ENCODE measurements at places on chromosomes 13 and 19. TPM values are rescaled to one million over a fixed set of nuclear protein-coding genes. Genes with fewer than 3 reads are reported as not detected.

DNA sequence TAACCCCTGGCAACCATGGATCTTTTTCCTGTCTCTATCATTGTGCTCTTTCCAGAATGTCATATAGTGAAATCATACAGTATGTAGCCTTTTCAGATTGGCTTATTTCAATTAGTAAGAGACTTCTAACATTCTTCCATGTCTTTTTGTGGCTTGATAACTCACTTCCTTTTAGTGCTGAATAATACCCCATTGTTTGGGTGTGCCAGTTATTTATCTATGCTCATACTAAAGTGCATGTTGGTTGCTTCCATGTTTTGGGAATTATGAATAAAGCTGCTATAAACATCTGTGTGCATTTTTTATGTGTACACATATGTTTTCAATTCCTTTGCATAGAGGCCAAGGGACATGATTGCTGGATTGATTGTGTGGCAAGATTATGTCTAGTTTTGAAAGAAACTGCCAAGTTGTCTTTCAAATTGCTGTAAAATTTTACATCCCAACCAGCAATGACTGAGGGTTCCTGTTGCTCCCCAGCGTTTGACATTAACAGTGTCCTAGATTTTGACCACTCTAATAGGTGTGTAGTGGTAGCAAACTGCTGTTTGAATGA lies 358.9 kb downstream of the ITGBL1 start:
- DNase-seq, result no peak

Gene SYDE1
- 39.4 TPM for total RNA-seq

DNA sequence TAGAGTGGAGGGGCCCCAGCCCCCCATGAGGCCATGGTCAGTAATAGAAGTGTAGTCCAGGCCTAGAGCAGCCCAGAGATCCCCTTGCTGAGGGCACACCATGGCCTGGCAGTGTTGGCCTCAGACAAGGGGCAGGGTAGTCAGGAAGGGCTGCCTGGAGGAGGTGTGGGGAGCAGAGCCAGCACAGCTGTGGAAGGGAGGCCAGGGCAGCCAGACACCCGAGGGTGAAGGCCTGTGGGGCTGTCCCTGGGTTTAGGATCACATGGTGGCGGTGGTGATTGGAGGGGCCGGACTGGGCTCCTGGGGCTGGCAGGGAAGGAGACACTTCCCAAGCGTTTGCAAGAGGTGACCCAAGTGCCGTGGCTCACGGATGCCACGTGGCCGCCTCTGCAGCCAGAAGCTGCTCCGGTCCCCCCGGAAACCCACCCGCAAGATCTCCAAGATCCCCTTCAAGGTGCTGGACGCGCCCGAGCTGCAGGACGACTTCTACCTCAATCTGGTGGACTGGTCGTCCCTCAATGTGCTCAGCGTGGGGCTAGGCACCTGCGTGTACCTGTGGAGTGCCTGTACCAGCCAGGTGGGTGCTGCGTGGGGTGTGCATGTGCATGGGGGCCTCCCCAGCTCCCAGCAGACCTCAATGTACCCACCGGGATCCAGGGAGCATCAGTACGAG lies 11.6 kb upstream of the TEKTIP1 start:
- DNase-seq, result no peak

DNA sequence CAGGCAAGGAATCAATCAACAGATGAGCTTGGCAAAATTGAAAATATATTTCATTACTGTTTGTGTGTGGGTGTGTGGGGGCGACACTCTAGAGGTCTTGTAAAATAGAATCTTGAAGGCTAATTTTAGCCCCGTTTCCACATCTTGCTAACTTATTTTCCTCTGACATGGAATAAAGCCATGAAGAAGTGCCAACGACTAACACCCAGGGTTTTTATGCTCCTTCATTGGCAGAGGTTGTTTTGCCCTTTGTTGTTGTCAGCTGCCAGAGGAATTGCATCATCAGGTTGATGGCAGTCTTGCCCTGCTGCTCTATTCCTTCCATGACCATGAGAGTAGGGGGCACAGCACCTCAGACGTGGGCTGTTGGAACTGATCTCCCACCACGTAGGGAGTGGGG lies 30.6 kb upstream of the FAM216B start:
- no peak for DNase-seq

- DNase-seq, result no peak
Measured at GRCh38 chr19:34662919-34663318, 14.0 kb downstream of the SCGB2B2 start.
